Caudate nucleus (tissue), 63 donors: ENCODE measurements at places on chromosomes 6 and 20.

GRCh38 chr6:27078734-27079357 lies 168.7 kb upstream of the PRSS16 start:
- peak; percentile 36 for DNase-seq

- no peak for DNase-seq
These were observed 29.0 kb upstream of the BCLAF1 start for GRCh38 chr6:136318676-136319075.

GRCh38 chr6:10886691-10887502 lies at the start of gene SYCP2L:
TSS of gene SYCP2L (plus strand) at chr6:10887052. CDS start at chr6:10887127, 75 bp downstream.
- no peak for DNase-seq

GRCh38 chr6:134816300-134816699 lies 133.6 kb downstream of the ALDH8A1 start:
- no peak for DNase-seq

- DNase-seq: no peak
These were observed 585.1 kb downstream of the QKI start for GRCh38 chr6:163999475-164000125.

DNA sequence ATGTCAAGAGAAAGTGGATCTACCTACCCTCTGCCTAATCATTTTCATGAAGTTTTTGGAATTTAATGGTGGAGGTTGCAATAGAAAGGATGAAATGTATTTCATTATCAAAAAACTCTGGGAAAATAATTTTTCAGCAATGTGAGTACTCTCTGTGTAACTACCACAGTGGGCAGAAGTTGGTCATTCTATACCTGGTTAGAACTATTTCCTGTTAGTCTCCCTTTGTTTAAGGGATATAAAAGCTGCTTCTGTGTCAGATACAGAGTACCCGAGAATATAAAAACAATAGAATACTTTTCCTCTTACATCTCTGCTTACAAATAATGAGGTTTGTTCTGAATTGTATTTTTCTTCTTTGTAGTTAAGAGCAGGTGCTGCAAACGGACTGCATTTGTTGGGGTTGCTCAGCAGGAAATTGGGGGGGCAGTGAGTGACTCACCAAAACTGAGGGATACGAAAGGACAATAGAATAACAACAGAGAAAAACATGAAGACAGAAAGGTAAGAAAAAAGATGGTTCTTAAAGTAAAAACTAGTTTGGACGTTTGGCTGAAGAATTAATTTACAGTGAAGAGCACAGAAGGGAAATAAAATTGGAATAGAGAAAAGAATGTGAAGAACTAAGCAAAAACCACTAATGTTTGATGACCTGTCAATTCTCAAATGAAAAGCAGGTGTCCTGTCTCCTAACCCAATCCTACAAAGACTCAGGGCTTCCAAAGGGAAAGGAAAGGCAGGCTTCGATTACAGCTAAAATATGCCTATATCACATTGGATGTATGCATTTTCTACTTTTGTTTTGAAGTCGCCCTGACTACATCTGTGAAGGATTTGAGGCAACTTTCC lies 703.1 kb downstream of the RFPL4B start:
- no peak for DNase-seq
